Body of pancreas (tissue), 4 donors: ENCODE measurements at places on chromosomes 5 and 9. TPM values are rescaled to one million over a fixed set of nuclear protein-coding genes. Genes with fewer than 3 reads are reported as not detected.

DNA sequence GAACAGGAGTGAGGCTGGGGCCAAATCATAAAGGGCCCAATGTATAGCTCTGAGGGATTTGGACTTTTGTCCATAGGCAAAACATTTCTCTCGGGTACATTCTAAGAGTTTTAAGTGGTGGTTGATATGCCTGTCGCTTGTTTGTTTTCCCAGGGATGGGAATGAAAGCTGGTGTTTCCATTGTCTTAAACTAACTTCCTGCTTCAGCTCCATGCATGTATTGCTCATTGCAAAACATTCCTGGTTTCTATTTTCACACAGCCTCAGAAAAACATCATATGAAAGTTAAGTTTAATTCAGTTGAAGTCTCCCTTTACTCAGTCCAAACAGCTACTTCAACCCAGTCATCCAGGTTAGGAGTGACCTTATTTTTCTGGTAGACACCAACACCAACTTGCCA is 235.0 kb downstream of the ACTL7B start:
- no peak overlapping the region for H3K4me3 ChIP-seq
- DNase-seq = no peak
- no peaks in the 10 kb centered on the region for H3K36me3 ChIP-seq
- H3K27ac ChIP-seq = no peak overlapping the region
- H3K4me1 ChIP-seq = no peaks in the 10 kb centered on the region

- DNase-seq = no peak
- no peak overlapping the region for H3K27ac ChIP-seq
- H3K36me3 ChIP-seq = no peaks in the 10 kb centered on the region
- peaks cover 11% of the 10 kb centered on the region for H3K4me1 ChIP-seq
These were observed 107.8 kb upstream of the FAM120A start for GRCh38 chr9:93343663-93344062.

GRCh38 chr9:122090981-122091380 is 2.1 kb downstream of the TTLL11 start:
- H3K27ac ChIP-seq = no peak overlapping the region
- no peaks in the 10 kb centered on the region for H3K36me3 ChIP-seq
- H3K27me3 ChIP-seq = no peaks in the 10 kb centered on the region
- no peak overlapping the region for H3K4me3 ChIP-seq
- peaks cover 58% of the 10 kb centered on the region for H3K4me1 ChIP-seq

GRCh38 chr5:148205044-148205806 is 2.4 kb downstream of the SPINK6 start:
- H3K4me3 ChIP-seq = no peak overlapping the region
- no peaks in the 10 kb centered on the region for H3K36me3 ChIP-seq
- H3K4me1 ChIP-seq = peaks cover 8% of the 10 kb centered on the region
- H3K27ac ChIP-seq = no peak overlapping the region
- H3K27me3 ChIP-seq = no peaks in the 10 kb centered on the region

- DNase-seq = peak; percentile 60
- peak overlapping the region; percentile 61 for H3K27ac ChIP-seq
- no peaks in the 10 kb centered on the region for H3K36me3 ChIP-seq
- H3K4me1 ChIP-seq = peaks cover 22% of the 10 kb centered on the region
- no peak overlapping the region for H3K4me3 ChIP-seq
- H3K27me3 ChIP-seq = no peaks in the 10 kb centered on the region
These were observed 20.8 kb downstream of the ENHO start for GRCh38 chr9:34501889-34502425.

The LHFPL2 gene
- 15.5 TPM for total RNA-seq
